ENCODE measurements at places on chromosomes 4 and X.

DNA sequence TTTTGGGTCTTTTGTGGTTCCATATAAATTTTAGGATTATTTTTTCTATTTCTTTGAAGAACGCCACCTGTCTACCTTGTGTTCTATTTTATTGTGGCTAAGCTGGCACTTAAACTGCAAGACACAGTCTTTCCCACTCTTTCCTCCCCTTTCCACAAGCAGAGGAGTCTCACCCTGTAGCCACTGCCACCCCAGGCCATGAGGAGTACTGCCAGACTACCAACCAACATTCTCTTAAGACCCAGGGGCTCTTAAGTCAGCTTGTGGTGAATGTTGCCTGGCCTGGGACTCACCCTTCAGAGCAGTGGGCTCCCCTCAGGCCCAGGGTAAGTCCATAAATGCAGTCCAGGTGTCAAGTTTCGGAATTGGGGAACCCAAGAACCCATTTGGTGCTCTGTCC, 58.0 kb upstream of the FMR1 start:
- no peak for DNase-seq

GRCh38 chrX:35340465-35340864, 397.9 kb downstream of the FAM47B start:
- no peak for DNase-seq

GRCh38 chr4:26132858-26133257, 188.0 kb upstream of the RBPJ start:
- no peak for DNase-seq

DNA sequence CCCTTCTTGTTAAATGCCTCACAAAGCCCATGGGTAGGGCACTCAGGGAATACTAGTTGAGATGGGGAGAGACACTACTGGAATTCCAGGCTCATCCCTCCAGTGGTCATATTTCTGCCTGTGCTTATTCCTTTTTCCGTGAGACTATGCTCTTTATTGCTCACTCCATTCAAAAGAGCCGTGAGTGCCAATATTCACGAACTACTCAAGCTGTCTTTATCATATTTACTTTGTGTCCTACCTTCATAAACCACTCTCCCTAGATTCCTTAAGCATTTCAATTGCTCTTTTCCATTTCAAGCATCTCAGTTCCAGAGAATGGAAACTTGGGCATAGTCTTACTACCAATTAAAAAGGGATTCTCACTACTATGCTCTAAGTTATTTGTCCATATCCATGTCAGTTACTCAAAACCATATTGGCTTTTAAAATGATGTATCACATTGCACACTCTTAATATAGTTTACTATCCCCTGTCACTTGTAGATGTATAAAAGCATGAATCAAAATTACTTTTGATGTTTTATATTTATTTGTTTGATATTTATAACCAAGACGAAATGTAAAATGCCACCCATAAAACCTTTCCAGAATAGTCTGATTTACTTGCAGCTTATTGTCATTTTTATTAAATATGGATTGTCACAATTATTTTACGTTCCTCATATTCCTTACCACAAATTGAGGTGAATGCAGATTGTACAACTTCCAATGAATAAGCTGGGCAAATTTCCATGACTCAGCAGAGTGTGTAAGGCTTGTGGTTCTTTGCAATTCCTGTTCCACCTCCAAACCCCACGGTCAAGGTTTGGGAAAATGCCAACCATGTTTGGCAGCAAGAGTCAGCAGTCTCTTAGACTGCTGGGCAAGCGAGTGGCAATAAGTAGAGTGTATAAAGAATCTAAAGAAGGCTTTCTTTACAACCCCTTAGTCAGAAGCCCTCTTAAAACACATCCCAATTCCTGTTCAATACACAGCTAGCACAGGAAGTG, 24.4 kb downstream of the ENOX2 start:
- no peak for DNase-seq

DNA sequence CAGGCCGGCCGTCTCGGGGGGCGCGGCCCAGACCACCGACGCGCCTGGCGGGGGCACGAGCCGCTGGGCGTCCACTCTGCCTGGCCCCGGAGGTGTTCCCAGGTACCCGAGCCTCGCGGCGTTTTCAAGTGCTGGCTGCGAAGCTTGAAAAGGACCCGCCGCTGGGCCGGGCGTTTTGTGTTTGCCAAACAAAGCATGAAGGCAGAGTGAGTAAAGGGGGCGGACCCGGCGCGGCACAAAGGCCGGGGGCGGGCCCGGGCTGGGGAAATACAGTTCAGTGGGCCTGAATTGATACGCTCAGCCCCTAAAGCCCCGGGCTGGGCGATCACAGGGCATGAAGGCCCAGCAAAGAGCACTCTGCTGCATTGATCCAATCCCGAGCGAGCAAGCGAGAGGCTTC, 65.4 kb downstream of the SOX3 start:
- DNase-seq = peak; percentile 43

GRCh38 chrX:136271300-136271699, 20.1 kb upstream of the MAP7D3 start:
- DNase-seq = no peak

GRCh38 chr4:21290562-21290961, 590.3 kb downstream of the PACRGL start:
- DNase-seq = no peak

GRCh38 chrX:39253551-39253950, 452.3 kb downstream of the MID1IP1 start:
- no peak for DNase-seq

DNA sequence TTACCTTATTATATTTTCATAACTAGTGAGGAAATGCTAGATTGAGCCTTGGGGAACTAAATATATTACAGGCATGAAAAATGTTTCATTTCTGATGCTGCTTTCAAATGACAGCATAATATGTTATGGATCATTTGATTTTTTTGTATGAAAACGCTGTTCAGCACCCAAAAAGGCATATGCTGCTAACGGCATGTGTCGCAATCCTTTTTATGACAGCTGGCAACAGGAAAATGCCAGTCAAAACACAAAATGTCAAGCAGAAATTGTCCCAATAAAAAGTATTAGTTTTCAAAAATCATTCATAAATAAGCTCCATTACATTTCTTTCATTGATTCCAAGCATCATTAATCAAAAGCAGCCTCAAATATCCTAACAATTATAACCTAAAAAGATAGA, 1244.5 kb downstream of the PCDH7 start:
- DNase-seq = no peak

- DNase-seq = no peak
Measured at GRCh38 chr4:97330917-97331316, 812.4 kb downstream of the STPG2 start.

- no peak for DNase-seq
Measured at GRCh38 chrX:69264158-69264581, 98.9 kb upstream of the PJA1 start.

Data from right forelimb (tissue), 1 donor.